Activated T-cell treated with anti-CD3 and anti-CD28 coated beads, Interleukin-2, amount 50 U/mL, for 72 hours (primary cell): ENCODE measurements at places on chromosomes 11 and 22.

DNA sequence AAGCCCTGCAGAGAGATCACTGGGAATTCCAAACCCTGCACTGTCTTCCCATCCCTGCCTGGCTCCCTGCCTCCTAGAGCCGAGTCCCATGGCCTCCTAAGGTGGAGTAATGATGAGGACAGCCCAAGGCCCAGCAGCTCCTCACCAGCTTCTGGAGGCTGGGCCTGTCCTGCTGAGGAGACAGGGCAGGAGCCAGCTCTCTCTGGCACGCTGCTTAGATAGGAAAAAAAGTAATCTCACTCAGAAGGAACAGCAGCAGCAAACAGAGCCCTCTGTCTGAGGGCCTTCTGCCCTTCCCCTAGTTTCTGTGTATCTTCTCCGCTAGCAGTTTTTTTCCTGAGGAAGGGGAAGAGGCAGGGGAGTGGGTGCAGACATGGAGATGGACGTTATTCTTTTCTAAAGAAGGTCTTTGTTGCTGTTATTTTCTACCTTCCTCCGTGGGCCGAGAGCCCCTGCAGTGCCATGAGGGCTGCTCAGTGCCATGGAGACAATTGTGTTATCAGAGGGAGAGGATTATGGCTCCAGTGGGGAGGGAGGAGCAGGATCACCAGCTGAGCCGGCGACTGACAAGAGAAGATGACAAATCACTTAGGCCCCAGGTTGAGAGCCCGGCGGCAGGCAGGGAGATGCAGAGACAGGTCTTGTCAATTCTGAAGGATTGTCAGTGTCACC, 315.3 kb downstream of the BUD13 start:
- DNase-seq, result no peak

- peak; percentile 45 for DNase-seq
These were observed 137.6 kb downstream of the MAML2 start for GRCh38 chr11:96205460-96205809.

DNA sequence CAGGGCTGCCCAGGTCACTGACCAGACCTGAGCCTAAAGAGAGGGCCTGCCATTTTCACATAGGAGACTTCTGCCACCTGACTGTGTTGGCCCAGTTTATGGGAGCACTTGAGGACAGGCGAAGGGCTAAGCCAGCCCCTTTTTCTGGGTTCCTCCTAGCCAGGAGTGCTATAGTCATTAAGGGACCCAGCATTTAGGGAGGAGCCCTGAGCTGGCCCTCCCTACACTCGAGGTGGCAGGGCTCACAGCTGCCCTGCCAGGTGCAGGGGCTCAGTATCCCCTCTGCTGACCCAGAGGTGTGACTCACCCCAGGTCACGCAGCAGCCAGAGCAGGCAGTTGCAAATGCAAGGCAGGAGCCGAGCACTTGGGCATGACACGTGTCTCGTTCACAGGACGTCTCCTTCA, 86.3 kb upstream of the CRYBB3 start:
- DNase-seq, result no peak

GRCh38 chr11:117731722-117732290, 65.2 kb downstream of the DSCAML1 start:
- DNase-seq, result no peak

- DNase-seq, result no peak
These were observed 18.4 kb upstream of the PITPNB start for GRCh38 chr22:27937453-27937852.

DNA sequence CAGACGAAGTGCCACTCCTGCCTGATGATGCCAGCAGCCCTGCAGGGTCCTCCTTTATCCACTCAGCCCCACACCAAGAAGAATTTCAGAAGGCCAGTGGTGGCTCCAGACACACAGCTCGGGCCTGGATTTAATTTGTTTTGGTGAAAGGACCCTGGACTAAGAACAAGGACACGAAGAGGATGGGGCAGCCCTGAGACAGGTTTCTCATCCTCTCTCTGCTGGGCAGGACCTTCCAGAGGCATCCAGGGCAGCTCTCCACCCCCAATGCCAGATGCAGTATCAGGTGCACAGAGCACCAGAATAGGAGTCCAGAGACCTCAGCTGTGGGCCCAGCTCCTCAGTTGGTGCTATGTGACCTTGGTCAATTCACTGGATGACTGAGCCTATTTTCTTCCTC, 72.0 kb downstream of the TRIM29 start:
- no peak for DNase-seq

GRCh38 chr11:26944866-26945664, 48.8 kb upstream of the FIBIN start:
- DNase-seq, result no peak

- DNase-seq, result no peak
These were observed 25.6 kb downstream of the FADS2 start for GRCh38 chr11:61853698-61854169.

GRCh38 chr22:36360011-36360410, 27.8 kb downstream of the MYH9 start:
- no peak for DNase-seq

DNA sequence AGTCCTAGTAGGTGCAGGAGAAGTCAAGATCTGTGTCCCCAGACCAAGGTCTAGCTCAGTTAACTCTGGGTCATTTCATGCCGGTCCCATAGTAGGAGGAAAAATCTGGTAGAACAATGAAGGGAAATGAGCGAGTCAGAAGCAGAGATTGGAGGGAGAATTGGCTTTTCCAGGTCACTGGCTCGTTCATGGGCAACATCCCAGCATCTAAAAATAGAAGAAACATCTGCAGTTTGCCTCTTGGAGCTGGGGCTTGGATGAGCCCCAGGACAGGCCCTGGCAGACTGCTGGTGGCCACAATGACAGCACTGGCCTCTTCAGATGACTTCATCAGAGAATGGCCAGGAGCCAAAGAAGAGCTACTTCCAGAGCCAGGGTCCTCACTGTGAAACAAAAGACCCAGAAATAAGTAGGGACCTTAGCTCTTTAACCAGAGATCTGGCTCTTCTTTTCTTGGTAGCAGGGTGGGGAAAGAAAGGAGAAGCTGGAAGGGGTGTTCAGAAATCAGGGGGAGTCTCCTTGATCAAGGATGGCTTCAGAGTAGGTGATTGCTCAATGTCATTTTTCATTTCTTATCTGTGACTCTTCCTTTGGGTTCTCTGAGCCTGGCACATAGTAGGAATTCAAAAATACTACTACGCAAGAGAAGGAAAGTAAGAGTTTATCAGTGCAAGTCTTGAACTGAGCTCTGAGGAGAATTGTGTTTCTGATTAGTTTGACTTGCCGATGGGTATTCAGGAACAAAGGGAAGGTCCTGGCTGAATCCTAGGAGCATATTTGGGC, 102.6 kb downstream of the TMPRSS5 start:
- no peak for DNase-seq

DNA sequence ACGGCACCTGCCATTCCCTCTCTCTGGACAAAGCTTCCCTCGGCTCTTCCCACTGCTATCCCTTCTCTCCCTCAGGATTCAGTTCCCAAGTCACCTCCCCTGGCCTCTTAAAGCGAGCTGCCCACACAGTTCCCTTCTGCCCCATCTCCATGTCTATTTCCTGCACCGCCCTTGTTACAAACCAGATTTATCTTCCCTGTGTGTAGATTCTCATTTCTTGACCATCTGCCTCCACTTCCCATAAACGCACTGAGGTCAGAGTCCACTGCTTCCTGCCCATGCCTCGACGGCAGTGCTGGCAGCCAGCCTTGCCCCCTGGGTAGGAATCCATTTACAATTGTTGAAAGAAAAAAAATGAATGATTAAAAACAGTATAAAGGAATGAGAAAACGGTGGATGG, 11.6 kb upstream of the APOBEC3B start:
- DNase-seq, result no peak

- DNase-seq, result no peak
These were observed 258.5 kb upstream of the KIRREL3 start for GRCh38 chr11:127259102-127259501.

DNA sequence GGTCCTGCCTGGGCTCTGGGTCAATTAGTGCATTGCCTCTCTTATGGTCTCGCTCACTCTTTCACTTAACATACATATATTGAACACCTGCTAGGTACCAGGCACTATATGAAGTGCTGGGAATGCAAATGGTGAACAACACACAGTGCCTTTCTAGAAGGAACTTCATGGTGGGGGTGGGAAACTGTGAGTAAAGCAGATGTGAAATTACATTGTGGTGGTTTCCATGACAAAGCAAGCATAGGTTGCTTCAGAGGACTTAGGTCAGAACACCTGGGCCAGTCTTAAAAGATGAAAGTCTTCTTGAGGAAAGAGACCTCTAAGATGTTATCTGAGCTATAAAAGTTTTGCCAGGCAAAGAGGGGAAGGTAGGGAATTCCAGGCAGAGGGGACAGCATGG, 231.3 kb downstream of the BUD13 start:
- DNase-seq, result no peak

GRCh38 chr22:50524676-50525103, 708 bp downstream of the SCO2 start:
- DNase-seq, result no peak

DNA sequence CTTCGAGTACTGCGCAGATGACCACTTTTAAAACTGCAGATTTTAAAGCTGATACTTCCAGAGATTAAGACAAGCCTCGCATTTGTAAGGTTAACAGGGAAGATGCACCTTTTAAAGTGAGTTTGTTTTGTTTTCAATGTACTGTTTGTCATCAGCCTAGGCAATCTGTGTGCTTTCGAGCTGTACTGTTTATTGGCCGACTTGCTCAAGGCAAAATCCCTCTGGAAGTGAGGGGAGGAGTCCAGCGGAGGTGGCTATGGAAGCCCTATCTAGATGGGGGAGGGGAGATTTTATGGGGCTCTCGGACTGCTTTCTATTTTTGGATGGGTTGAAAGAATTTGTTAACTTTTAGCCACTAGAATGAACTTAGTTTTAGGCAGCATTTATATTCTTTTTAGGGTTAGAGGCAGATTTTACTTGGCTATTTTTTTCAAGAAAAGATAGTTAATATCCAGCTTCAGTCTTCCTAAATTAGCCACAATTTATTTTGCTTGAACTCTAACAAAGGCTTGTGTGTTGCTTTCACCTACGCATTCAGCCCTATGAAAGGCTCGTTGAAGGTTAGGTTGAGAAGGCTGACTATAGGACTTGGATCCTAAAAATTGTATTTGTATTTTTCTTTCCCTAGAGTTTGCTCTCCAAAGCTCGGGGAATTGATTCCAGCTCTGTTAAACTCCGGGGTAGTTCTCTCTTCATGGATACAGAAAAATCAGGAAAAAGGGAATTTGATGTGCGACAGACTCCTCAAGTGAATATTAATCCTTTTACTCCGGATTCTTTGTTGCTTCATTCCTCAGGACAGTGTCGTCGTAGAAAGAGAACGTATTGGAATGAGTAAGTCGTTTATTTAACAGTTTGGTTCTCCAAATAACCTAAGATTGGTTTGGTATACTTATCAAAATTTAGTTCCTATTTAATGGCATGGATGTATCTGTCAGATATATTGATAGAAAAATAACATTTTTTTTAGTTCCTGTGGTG, 2.1 kb downstream of the WEE1 start:
- no peak for DNase-seq

- no peak for DNase-seq
These were observed 5.2 kb downstream of the DDB1 start for GRCh38 chr11:61327669-61328071.

GRCh38 chr22:23542933-23543332, 37.2 kb downstream of the IGLL1 start:
- no peak for DNase-seq

DNA sequence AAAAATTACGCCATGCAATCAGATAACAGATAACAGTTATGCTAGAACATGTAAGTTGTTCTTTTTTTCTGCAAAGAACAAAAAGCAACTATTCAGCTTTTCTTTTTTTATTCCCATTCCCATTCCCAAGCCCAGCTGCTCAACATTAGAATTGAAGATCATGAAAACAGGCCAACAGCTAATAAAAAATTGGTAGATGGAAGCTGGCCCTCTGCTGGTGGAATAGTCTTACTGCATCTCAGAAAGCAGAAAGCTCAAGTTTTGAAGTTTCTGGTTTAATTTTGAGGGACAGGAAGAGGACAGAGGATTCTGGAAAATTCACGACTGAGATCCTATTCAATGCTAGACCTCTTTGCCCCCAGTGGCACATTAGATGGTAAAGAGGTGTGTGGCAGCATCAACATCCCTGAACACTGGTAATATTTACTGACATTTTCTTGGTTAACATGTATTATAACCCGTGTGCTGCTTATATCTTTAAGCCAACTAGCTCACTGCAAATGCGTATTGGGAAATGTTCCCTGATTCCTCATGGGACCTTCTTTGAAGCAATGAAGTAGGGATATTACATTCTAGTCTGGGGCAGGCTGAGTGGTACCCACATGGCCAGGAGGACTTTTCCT, 591.2 kb downstream of the OPCML start:
- no peak for DNase-seq

GRCh38 chr11:47403571-47403970, 4.8 kb upstream of the SLC39A13 start:
- DNase-seq, result no peak

GRCh38 chr11:8250434-8250833, 13.2 kb downstream of the LMO1 start:
- DNase-seq, result no peak

- DNase-seq, result no peak
These were observed 111.2 kb downstream of the LRRC32 start for GRCh38 chr11:76559346-76559745.

GRCh38 chr22:50712341-50713007, 25.5 kb upstream of the ACR start:
- DNase-seq, result no peak

GRCh38 chr11:69423611-69424385, 57.7 kb upstream of the LINC01488 start:
- DNase-seq, result no peak

DNA sequence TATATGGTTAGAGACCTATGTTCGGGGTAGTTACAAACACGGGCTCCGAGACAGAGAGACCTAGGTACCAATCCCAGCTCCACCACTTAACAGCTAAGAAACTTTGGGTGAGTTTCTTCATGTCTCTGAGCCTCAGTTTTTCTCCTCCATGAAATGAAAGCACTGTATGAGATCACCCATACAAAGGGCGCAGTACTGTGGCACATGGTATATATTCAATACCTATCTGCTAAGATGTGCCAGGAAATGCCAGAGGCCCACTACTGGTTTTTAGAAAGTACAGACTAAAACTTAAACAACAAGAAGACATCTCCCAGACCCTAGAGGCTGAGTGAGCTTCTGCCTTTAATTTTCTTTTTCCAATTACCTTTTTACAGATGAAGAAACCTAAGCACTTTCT, 69.5 kb downstream of the SLC1A2 start:
- no peak for DNase-seq

- DNase-seq, result no peak
These were observed 617 bp upstream of the ALKBH3 start for GRCh38 chr11:43879789-43880639.

- DNase-seq, result no peak
These were observed 36.1 kb upstream of the TSPAN18 start for GRCh38 chr11:44690651-44691050.

- no peak for DNase-seq
These were observed 6.6 kb downstream of the TREH start for GRCh38 chr11:118672846-118673245.

GRCh38 chr11:79922641-79923040, 481.8 kb upstream of the TENM4 start:
- no peak for DNase-seq

DNA sequence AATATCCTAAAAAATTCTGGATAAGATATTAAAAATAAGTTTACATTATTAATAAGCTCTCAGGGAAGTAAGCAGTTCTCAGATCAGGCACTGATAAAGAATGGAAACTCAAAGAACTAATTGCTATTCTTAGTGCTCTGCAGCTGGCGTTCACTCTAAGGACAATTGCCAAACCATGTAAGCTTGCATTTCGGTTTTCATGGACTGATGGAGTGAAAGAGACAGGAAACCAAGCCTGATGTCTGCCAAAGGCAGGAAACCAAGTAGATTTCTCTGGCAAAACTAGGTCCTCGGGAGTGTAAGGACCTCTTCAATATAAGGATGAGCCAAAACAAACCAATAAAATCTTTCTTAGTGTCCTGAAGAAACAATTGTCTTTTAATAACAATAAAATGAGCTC, 355.2 kb downstream of the RAB38 start:
- DNase-seq, result no peak
